ENCODE measurements at places on chromosomes 11 and 22.

GRCh38 chr22:24810043-24810749 lies 4.2 kb downstream of the SGSM1 start:
- DNase-seq = no peak

DNA sequence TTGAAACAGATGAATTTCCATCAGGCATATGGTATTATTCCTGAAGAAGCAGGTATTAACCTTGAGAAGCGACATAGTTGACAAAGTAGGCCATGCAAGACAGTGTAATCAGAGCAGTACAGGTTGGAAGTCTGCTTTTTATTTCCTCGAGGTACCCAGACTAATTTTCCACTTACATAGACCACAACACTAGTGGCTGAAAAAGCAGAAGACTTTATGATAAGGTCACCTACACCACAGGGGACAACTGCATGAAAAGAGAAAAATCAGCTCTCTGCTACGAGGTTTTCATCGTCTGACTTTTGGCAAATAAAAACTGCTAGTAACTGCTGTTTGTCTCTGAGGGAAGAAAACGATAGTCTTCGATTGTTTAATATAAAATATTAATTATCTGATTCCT lies 77.5 kb downstream of the CNTN5 start:
- no peak for DNase-seq

DNA sequence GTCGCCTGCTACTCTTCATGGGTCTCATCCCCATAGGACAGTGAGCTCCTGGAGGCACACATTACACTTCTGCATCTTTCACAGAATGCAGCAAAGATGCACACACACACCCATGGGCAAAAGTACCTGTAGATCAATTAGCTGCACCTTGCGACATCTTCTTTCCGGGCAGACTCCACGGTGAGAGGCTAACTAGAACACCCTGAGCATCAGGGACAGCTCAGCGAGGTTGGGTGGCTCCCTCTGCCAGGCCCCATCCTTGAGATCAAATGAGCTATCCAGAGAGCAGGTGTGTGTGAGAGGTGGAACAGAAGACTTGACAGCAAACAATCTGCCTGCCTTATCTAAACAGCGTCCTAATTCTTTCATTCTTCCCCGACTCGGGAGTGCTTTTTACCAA lies 96.1 kb upstream of the BID start:
- no peak for DNase-seq

DNA sequence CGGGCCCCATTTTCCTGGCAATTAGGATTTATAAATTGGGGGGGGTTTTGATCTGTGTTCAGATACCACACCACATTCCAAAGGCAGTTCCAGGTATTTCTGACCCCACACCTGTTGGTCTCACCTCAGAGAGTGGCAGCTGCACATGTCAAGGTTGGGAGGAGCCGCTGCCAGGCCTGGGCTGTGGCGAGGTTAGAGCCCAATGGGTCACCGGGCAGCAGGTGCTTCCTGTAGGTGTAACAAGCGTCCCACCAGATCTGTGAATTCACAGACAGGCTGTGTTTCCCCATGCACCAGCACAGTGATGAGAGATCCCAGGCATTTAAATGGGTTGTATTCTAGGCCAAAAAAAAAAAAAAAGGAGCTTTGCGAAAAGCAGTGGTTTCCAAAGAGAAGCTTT lies 58.6 kb downstream of the CABIN1 start:
- DNase-seq = no peak

DNA sequence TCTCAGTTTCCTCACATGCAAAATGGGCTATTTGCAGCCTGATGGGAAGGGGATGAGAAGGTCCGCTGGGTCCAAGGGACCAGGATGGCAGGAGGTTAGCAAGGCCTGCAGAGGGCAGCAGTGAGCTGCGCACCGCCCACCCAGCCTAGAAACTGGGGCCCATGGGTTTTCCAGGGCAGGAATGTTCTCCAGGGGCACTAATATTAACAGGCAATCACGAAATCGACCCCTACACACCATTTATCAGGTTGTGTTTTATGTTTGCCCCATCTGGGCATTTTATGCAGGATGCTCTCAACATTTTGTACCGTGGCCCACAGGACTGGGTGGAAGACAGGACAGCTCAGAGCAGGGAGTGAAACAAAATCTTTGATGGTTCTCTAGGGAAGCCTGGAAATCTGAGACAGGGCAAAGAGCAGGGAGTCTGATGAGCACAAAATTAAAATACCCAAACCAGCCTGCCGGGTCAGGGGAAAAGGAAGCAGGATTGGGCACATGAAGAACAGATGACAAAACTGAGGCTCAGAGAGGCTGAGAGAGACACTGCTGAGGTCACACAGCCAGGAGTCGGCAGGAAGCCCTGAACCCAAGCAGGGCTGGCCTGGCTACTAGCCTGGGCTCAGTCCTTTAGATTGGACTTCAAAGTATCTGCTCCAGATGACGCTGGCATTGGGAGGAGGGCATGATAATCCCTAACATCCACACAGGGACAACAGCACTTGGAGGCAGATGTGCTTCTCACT lies 1.6 kb upstream of the BCR start:
- peak; percentile 64 for DNase-seq

DNA sequence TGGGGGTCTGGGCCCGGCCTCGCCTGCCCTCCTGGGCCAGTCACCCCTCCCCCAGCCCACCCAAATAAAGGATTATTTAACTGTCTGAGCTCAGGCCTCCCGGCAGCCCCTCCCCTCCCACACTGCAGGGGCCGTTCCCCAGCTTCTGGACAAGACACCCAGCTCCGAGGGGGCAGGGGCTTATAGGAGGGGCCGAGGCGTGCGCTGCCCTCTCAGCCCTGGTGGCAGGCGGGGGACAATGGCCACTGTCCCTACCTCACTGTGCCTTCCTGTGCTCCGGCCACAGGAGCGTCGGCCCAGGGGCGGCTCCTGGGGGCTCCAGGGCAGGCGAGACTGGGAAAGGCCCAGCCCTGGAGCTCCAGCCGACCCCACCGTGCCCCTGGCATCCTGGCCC lies 2.2 kb upstream of the SELENOO start:
- DNase-seq = no peak

DNA sequence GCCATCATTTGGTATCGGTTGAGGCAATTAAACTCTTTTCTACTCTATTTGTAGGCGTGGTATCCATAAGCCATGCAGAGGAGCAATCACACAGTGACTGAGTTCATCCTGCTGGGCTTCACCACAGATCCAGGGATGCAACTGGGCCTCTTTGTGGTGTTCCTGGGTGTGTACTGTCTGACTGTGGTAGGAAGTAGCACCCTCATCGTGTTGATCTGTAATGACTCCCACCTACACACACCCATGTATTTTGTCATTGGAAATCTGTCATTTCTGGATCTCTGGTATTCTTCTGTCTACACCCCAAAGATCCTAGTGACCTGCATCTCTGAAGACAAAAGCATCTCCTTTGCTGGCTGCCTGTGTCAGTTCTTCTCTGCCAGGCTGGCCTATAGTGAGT lies 8.4 kb downstream of the OR9G4 start:
- DNase-seq = no peak

GRCh38 chr11:126545057-126545555 lies 189.6 kb downstream of the ST3GAL4 start:
- no peak for DNase-seq

Data from left ventricle myocardium inferior (tissue), 1 donor.